ENCODE measurements at places on chromosomes 6 and 20. TPM values are rescaled to one million over a fixed set of nuclear protein-coding genes. Genes with fewer than 3 reads are reported as not detected.

The GHRH gene
- total RNA-seq: not detected

- peak; percentile 30 for DNase-seq
Observed at GRCh38 chr6:71043902-71044301, 87.0 kb upstream of the B3GAT2 start.

- DNase-seq: no peak
Observed at GRCh38 chr20:39268491-39268951, 306.4 kb downstream of the DHX35 start.

DNA sequence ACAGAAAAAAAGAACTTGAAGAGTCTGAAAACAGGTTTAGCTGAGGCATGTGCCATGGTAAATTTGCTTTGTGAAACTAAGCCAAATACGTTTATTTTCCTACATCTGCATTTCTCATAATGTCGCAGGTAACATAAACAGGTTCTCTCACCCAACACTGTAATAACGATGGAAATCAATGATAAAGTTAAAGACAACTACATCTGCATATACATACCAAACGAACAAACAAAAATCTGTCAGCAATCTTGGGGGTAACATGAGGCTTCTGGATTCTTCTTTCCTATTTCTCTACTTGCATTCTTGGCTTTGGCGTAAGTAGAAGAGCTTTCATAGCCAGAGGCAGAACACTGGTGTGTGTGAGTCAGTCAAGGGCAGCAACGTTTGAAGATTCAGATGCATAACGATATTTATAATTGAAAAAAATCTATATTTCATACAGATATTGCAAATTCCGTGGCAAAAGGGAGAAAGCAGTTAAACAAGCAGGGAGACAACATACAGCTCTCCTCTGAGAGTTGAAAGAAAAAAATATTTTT lies 195.1 kb downstream of the EDN1 start:
- DNase-seq: peak; percentile 59

DNA sequence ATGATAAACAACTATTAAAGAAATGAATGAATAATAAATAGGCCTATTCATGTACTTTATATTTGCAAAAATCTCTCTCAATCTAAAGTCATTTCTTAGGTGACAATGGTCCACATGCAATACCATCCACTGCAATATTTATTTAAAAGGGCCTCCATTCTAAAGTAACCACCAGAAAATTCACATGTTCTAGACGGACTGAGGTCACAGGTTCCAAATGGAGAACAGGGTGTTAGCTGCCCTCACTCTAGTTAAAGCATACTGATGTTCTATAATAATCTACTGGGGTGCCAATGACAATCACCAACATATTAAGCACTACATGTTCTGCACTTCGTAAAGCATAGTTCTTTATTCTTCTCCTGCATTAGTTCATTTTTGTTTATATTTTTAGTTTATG lies 1.2 kb downstream of the HBS1L start:
- no peak for DNase-seq

DNA sequence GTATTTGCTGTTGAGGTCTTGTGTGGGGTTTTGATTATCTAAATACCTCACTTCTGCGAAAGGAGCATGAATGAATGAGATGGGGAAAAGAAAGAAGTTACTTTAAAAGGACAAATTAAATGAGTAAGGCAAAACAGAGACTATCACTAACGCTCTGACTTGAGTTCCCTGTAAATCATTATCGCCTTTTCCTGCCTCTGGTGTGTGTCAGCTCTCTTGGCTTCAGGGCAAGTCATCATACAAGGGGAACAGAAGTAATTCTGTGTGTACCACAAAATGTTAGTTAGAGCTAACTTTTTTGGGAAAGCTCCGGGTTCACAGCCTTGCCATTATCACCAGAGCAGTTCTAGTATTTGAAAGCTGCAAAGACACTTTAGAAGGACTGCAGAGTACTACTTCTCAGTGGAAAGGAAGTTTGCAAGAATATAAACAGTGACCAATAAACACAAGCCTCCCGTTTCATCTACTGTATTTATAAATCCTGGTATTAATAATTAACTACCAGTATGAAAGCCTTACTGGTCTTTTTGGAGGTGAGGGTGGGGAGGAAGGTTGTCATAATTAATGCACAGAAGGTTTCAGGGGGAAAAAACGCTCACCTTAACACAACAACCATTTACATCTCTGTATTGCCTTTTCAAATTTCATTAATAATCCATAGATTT lies 1.2 kb downstream of the DZANK1 start:
- no peak for DNase-seq

DNA sequence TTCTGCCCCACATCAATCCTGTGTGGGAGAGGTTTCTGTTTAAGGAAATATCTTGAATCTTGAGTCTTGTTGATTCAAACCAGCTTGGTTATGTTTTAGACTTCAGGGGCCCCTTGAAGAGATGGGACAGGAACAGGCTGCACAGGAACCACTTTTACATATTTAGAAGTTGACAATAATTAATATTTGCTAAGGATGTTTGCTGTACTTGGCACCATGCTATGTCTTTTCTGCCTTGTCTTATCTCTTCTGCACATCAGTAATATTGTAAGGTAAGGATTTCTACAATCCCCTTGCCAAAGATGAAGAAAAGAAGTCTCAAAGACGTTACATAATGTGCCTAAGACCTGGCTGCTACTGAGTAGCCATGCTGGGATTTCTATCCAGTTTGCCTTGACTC lies 48.0 kb upstream of the PMEPA1 start:
- DNase-seq: no peak

DNA sequence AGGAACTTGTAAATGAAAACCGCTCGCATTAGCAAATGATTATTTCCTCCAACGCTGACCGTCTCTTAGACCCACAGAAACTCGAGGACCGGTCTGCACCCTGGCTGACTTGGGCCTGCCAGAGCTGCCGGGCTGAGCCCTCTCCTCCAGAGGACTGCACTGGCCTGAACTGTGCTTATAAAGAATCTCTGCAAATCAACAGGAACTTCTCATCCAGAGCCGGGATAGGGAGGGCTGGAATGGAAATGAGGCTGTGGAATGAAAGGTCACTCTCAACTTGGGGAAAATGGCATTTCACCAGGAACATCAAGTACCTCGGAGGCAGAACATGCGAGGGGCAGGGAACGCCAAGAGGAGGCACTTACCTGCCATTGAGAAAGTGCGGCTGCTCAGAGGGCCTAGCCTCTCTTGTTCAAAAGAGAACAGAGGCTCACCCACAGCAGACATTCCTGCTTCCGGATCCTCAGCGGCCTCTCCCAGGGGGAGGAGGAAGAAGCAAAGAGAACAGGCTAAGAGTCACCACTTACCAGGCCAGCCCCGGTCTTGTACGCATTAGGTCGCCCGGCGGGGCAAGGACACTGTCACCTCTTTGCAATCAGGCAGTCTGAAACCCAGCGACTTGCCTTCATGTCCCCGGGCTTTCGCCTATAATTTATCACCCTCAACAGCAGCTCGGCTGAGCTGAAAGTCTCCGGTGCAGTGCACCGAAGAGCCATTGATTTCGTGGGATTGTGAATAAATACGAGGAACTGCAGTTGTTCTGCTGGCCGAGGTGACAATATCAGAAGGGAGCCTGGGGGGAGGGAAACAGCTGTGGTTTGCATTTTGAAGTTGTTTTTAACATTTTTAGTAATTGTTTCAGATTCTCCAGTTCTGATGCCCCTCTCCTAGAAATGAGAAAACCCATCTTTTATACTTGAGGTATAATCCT lies 37.6 kb downstream of the ZMYND8 start:
- peak; percentile 86 for DNase-seq

DNA sequence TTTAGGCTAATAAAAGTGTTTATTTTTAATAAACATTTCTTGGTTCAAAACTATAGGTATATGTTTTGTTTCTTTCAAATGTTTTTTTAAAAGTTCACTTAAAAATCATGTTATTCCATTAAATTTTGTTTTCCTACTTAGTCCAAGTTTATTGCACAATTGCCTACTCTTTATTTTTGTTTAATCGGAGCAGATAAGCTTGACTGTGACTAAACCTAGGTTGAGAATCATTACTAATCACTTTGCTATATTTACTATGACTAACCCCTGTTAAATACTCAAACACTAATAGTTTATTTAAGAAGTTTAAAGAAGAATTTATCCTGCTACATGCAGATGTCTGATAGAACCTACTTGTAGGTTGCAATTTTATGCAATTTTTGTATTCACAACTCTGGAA lies 18.8 kb downstream of the MAP3K4 start:
- peak; percentile 62 for DNase-seq

All from M059J (cell line).